ENCODE measurements at places on chromosomes 3 and 15.
A peak's percentile ranks its signal among the peaks of the same experiment; 100 is the strongest.

- DNase-seq: no peak
These were observed 84.3 kb upstream of the ABI3BP start for GRCh38 chr3:101077361-101078011.

GRCh38 chr3:71090207-71090606 is 493.3 kb downstream of the FOXP1 start:
- no peak for DNase-seq

DNA sequence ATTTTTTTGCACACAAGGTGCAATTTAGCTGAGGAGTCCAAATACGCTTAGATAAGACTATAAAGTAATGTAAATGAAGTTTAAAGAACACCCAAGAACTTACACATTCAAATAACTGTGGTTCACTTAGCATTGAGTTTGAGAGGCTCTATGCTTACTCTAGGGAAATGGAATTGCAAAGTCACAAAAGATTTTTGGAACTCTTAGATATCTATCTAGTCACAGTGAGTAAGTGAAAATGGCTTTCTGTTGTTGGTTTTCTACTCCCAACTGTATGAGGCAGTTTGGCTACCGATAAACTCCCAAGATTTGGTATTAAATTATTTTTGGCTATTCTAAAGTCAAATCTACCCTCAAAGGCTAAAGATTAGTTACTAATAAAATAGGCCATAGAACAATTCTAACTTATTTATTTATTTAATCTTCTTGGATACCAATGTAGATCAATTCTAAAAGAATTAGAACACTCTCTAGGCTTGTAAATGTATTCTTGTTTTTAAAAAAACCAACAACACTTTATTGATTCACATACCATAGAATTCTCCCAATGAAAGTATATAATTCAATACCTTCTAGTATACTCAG is 165.4 kb downstream of the SNRK start:
- no peak for DNase-seq

DNA sequence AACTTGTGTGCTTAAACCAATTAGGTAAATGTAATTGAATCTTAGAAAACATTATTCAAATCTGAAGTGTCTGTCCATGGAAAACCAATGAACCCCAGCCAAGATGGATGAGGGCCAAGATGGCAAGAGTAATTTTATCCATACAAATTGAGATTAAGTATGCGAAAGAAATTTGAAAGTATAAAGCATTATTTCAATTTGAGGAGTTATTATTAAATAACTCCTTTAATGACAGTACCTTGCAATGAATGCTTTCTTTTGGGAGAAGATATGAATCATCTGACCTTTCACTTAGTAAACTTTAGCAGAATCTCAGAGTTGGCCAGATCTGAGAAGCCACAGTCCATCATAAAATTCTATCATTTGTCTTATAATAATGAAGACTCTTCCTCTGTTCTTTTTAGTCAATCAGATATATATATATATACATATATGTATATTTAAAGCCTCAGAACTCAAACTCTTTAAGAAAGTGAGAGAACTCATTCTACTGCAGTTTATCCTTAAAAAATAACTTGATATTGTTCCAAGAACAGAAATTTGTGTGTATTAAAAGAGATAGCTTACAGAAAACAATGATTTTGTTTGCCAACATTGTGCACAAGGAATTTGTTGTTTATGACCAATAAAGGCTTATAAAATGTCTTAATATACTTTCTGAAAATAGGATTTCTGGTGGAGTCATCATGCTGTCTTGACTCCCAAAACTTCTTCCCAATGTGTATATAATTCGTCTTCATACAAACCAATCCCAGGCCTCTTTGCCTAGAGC is 434.8 kb upstream of the THBS1 start:
- no peak for DNase-seq

DNA sequence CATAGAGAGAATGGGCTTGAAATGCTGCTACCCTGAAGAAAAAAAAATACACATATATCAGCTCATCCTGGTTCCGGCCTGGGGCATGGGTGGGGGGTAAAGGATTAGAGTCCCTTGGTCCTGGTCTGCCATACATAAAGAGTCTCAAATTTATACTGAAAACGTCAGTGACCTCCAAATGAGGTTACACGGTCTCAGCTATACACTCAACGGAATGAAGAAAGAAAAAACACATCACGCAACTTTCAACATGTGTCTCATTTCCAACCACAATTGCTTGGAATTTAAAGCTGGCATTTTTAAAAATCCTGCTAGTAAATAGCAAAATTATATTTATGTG is 612.8 kb downstream of the MCTP2 start:
- DNase-seq: no peak

- peak; percentile 18 for DNase-seq
These were observed 20.2 kb downstream of the CGGBP1 start for GRCh38 chr3:88038566-88038965.

DNA sequence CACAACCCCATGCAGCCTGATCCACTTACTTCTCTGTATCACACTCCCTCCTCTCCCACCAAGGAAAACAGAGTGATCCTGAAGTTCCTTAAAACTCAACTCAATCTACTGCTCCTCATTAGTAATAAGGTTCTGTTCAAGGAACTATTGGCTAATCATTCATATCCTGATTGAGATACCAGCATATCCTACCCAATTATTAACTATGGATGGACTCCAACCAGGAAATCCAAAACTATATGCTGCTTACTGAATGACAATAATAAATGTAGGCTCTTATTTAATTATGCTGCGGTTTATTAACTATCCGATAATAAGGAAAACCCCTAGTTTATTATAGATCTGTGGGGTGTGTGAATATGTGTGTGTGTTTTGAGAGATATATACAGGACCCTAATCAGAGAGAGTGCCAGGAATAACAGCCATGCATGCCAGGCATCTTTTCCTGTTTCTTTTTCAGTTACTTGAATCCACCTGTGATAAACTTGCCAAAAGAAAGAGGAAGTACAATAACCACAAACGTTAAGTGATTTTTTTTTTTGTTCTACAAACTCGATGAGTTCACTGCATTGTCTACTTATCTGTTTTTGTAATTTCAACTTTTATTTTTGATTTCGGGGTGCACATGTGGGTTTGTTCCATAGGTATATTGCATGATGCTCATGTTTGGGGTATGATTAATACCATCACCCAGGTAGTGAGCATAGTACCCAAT is 1031.7 kb upstream of the CFAP20DC start:
- DNase-seq: no peak

- no peak for DNase-seq
These were observed 555 bp downstream of the ATP11B start for GRCh38 chr3:182793663-182794454.

DNA sequence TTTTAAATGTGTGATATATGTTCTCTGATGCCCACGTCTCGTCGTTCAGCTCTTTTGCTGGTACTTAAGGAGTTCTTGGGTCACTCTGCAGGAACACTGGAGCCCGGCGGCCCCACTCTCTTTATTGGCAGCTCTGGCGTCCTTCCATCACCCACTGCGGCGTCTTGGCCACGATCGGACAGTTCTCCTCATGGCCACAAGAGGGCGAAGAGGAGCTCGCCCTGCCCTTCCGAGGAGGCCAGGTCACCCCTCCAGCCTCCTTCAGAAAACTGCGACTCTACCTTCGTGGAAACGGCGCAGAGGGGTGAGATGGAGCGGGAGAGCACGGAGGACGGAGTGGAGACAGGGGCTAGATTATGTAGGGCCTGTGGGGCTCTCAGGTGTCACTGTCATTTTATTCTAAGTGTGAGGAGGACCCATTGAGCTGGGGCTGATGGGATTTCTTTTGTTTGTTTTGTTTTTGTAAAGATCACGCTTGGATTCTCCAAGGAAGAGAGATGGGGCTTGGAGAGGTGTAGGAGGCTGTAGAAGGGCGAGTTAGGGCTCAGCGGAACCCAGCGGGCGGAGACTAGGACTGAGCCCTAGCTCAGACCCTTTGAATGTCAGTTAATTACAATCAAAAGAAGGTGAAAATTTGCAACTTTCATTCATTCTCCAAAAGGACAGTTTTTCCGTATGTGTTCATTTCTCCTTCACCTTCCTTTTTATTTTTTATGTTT is 28.0 kb upstream of the GABRA5 start:
- DNase-seq: no peak

DNA sequence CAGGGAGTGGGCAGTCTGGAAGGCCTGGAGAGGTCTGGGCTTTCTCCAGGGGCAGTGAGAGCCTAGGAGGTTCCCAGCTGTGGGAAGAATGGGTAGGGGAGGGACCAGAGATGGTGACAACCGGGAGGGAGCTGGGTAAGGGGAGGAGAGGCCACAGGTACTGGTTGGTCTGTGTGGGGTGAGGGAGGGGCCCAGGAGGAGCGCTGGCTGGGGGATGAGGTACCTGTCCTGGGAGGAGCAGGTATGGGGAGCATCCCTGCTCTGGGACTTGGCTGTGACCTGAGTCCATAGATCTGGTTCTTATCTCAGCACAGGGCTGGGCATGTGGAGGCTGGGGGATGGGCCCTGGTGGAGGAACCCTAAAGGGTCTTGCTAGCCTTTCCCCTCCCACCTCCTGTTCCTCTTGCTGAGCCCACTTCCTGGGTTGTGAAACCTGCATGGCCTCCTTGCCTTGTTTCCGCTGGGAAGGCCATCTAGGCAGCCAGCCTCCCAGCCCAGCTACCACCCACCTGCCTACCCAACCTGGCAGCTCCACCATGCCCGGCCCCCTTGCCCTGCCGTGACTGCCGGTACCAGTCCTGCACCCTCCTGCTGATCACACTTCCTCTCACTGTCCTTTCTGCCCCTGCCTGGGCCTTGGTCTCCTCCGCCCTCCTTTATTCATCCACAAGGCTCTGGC is 11.0 kb downstream of the PRKCD start:
- no peak for DNase-seq

DNA sequence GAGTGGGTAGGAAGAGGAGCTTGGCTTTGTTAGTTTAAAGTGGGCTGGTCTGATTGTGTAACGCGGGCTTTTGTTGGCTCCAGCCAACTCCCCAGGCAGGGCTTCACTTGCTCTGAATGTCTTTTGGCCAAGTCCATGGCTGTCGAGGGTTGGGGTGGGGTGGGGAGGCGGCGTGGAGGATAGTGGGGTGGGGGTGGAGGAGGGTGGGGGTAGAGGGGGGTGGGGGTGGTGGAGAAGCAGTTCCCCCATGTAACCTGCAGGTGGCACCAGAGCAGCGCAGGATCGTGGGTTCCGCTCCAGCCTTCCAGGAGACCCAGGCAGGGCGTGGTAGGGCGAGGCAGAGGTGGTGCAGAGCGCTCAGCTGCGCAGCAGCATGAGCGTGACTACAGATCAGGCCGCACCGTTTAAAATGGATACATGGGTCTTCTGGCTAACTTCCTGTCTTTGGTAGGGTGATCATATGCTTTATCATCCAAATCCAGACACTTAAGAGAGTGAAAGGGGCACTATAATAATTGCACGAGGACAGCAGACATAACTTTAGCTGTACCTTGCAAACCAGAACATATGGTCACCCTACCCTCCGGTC is 28.3 kb downstream of the GOLGA6A start:
- DNase-seq: peak; percentile 77

DNA sequence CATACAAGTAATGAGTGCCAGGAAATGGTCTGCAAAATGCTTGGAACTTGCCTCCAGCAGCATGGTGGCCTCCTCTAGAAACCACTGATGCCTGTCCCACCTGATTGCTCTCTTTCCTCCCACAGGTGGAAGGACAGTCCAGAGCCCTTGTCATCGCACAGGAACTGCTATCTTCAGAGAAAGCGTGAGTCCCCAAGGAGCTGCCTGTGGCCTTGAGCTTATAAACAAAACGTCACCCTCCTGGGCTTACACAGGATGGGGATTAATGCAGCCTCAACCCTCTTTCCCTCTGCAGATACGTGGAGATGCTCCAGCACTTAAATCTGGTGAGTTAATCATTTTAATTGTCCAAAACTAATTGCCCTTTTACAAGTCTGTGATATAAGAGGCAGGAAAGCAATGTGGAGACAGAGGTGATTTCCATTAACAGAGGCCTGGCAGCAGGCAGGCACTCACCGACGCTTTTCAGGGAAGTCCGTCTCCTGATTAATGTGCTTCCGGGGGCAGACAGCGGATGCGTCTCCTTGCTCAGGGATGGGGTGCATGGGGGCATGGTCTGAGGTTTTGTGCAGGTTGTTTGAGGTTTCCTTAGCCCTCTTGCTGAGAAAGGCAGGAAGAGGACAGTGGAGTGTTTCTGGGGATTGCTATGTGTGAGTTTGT is 61.8 kb downstream of the FGD5 start:
- no peak for DNase-seq

DNA sequence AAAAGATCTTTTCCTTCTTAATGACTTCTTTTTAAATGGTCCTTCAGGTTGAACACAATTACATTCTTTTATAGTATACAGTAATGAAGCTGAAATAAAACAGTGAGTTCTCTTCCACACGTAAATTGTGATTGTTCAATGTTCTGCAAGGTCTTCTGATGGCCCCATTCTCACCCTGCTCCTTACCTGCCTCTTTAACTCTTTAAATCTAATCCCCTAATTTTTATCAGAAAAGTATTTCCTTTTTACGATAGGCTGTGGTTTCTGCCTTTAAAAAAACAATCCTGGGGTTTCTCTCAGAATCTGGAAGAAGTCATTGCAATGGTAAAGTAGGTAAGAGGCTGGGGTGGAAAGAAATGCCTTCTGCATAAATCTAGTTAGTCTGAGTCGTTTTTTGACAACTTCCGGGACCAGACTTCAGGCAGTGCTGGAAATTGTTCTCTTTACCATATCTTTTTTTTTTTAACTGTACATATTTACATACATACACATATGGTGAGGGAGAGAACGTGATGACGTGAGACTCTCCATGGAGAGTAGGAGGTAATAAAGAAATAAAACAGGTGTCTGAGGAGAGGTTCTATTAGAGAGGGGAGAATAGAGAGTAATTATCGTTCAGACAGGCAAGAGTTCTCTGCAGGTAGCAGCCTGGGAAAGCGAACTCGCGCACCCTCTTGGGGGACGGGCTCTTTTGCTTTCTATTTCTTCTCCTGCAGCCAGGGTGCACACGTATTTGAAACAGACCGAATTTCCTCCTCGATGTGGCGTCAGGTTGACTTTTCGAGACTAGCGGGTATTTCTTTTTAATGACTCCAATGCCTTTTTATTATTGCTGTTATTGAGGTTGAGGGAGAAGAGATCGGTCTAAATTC is at the start of gene SIDT1:
Gene SIDT1 (plus strand): TSS at position 730 of the 872 bp plus-strand sequence. CDS start 467 bp downstream, outside the sequence.
- DNase-seq: no peak

GRCh38 chr3:133023362-133023761 is 14.8 kb upstream of the TMEM108 start:
- no peak for DNase-seq

GRCh38 chr3:102206511-102207031 is 228.2 kb upstream of the ZPLD1 start:
- peak; percentile 69 for DNase-seq
